ENCODE measurements at places on chromosomes 11 and 22.

- DNase-seq, result no peak
Observed at GRCh38 chr11:61966734-61967115, 709 bp downstream of the FTH1 start.

DNA sequence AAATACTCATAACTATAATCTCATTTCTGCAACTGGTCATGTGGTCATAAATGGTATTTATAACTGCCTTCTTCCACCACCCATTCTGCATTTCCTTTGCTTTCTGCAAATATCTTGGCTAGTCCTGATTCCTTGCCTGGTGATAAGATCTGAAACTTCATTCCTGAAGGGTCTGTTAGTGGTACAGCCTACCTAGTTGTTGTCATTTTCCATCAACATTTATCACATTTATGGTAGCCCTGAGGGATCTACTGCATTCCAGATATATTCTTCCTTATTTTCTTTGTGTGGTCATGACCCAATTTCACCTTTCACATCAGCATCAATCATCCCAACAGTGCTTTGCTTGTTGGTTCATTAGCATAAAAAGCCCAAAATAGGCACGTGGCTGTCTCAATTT lies 50.1 kb downstream of the DDX6 start:
- DNase-seq, result no peak

DNA sequence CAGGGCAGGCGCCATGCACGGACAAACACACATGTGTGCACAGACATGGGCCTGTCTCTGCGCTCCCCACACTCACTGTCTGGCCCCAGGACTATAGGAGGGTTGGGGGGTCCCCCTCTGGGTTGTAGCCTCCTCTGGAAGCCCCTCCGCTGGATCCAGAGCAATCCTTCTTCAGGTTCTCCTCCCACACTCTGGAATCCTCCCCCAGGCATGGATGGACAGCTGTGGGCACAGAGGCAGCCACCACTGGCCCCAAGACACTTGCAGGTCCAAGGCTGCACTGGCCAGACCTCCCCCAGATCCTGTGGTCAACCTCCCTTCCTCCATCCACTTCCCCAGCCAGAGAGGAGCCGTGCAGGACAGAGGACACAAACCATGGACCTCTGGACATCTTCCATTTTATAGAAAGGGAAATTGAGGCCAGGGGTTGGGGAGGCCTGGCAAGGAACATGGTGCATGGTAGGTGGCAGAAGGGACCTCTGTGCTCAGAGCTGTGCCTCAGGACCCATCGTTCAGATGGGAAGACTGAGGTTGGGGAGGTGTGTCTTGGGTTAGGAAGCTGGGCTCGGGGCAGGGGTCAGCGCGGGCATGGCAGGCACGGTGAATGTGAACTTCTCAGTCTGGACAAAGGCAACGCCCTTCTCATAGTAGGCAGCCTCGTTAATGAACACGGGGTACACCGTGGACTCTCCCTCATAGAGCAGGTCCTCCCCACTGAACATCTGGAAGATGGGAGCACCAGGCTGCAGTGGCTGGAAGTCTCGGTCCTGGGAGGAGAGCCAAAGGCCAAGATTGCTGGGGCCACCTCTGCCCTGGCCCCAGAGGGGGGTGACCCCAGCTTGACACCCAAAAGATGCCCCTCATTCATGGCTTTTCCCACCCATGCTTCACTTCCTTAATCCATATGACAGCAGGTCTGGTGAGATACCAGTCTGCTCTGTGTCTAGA lies 2.9 kb upstream of the TBX10 start:
- no peak for DNase-seq

DNA sequence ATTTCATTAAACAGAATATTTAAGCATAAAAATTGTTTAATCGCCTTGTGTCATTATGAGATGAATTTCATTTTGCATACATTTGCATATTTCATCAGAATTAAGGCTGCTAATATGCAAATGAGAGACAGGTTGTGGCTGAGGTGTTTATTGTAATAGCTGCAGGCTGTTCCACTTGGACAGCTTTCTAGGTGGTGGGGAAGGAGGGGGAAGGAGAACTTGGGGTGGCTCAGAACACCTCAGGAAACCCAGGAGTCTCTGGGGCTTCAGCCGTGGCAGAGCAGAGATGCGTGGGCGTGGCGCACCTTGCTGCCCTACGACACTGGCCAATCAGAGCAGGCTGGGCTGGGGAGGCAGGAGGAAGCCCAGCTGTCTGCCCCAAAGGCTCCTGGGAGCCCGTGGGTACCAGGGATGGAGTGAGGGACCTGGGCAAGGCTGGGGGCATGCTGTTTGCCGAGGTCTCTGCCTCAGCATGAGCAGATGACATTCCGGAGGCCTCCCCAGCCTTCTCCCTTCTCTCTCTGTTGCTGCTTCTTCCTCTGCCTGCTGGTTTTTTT lies 542.9 kb downstream of the MN1 start:
- no peak for DNase-seq

DNA sequence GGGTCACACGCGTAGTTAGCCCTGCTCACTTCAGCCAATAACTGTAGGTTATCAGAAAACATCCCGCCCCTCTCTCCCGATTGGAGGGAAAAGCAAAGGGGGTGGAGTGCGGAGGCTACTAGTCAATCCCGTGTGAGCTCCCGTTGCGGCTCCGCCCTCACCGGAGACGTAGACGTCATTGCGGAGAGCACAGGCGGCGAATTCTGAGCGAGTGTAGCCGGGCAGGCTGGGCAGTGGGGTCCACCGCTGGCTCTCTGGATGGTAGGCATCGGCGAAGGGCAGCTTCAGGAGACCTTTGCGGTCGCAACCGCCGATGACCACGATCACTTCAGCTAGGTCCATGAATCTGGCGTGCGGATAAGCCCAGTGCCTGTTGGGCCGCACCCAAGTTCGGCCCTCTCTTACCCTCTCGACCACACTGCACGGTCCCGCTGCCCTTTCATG lies 4.7 kb downstream of the KLHL35 start:
- peak; percentile 45 for DNase-seq

- DNase-seq, result no peak
Observed at GRCh38 chr11:10304495-10305261, at the start of gene ADM. Gene ADM (plus strand): TSS chr11:10305073. CDS start chr11:10305701, 628 bp downstream.

DNA sequence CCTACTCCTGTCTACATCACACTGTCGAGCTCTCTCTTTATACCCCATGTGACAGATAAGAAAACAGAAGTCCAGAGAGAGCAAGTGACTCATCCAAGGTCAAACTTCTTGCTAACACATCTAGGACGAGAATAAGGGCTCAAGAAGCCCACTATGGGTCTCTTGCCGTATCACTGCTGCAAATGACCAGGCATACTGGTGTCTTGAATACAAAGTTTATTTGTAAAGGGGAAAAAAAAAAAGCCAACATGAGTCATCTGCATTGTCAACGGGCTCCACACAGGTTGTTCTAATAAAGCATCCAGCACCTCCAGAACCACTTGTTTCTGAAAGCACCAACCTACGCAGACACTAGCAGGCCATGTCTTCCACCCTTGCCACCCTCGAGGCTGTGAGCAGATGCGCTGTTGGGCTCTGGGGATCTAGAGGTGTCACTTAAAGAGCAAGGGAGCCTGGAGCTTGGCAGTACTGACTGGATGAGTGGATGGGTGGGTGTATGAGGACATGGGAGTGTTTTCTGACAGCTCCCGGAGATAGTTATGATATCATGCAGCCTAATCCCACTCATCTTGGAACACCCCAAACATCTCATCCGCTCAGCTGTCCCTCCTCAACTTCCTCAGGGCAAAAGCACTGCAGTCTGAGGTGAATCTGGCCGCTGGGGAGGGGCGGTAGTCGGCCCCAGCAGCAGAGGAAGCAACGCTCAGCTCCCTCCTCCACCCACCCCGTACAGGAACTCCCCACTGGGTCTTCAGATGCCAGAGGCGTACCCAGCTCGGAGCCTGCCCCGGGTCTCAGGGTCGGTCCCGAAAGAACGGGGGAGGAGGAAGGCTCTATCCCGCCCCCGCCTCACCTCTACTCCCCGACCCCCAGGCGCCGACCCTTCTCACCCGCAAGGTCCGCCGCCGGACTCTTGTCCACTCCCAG lies 1.0 kb downstream of the SMCO4 start:
- peak; percentile 36 for DNase-seq

GRCh38 chr22:47278655-47279054 lies 516.2 kb downstream of the TBC1D22A start:
- no peak for DNase-seq

GRCh38 chr11:6576471-6577373 lies 26.7 kb downstream of the RRP8 start:
- no peak for DNase-seq

DNA sequence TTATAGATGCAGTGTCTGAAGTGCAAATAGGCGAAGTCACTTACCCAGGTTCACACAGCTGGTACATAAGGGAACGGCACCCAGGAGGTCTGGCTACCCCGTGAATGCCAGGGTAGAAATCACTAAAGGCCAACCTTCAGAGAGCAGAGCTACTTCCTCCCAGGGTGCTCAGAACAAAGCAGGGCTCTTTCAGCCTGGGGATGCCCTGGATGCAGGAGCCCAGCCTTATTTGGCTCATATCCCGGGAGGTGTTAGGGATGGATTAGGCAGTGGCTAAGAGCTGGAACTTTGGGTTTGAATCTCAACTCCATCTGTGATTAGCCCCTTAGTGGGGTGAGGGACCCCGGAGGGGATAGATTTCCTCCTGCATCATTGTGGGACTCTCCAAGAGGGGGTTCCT lies 33.1 kb upstream of the ASPHD2 start:
- DNase-seq, result no peak

GRCh38 chr11:61108847-61109585 lies 6.7 kb downstream of the CD5 start:
- no peak for DNase-seq

- DNase-seq, result no peak
Observed at GRCh38 chr11:68039526-68040086, 781 bp downstream of the TCIRG1 start.
